Fibroblast of upper back skin (primary cell): ENCODE measurements at places on chromosomes 1 and 21.

DNA sequence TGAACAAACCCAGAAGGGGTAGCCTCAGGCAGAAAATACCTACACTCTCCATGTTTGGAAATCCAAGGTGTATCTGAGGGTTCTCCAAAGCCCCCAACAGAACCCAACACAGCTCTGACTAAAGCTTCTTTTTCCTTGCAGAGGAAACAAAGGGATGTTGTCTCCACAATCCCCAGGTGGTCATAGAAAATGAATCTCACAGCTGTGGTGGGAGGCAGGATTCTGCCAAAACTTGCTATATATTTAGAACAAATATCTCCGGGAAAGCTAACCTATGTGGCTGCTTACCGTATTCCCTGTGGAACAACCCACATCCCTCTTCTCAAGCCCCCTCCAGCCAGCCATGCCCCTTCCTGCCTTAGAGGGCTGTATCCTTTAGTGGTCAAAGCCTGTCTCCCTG is 406.1 kb downstream of the PRDM2 start:
- DNase-seq: no peak

- no peak for DNase-seq
Measured at GRCh38 chr1:6785728-6786505, 663 bp downstream of the CAMTA1 start.

- no peak for DNase-seq
Measured at GRCh38 chr21:17462276-17462981, 50.4 kb upstream of the CXADR start.

DNA sequence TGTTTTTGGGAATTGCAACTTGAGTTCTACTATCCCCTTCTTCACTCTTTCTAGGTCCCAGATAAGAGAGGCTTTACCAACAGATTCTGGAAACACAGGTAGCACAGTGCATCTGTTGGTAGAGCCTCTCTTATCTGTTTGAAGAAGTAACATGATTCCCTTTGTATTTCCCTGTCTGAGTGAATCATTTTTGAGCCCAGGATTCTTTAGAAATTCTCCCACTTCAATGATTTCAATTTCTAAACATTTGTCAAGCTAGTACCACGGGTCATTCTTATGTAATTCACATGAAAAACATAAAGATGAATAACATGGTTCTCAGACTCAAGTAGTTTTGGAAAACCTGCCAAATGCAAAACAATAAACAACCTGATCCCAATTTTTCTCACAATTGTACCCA is 72.0 kb upstream of the DUSP10 start:
- no peak for DNase-seq

GRCh38 chr1:226438007-226438406 is 30.1 kb upstream of the PARP1 start:
- no peak for DNase-seq

DNA sequence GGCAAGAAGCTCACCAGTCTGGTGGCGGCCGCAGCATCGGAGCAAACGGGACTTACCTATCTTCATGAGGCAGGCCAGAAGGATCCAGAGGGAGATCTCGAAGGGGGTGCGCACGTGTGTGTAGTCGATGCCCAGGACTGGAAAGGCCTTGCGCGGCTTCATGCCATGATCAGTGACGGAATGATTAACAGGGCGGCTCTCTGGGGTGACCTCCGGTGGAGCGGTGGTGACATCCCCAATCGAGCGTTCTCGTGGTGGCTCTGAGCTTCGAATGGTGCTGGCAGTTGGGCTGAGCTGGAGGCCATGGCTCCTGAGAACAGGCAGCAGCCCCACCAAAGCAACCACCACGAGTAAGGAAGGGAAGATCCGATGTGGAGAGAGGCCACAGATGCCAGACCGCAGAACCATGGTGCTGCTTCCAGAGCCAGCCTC is 982 bp downstream of the SLC9A1 start:
- no peak for DNase-seq

DNA sequence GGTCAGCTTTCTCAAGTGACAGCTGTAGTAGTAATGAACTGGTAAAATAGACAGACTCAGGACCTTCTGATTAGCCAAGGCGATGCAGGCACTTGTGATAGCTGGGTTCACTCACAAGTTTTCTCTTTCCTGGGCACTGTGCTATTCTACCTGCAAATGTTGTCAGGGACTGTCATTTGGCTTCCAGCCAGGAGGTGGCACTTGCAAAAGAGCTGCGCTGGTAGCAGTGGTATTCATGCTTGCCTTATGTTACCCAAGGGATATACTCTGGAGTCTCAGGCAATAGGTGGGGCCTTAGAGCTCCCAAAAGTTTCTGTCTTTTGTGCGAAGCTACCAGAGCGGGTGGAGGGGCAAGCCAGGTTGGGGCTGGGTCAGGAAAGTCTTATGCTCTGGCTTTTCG is 23.5 kb downstream of the IFI44 start:
- DNase-seq: no peak

- no peak for DNase-seq
Measured at GRCh38 chr1:163275222-163275621, 46.5 kb upstream of the NUF2 start.

DNA sequence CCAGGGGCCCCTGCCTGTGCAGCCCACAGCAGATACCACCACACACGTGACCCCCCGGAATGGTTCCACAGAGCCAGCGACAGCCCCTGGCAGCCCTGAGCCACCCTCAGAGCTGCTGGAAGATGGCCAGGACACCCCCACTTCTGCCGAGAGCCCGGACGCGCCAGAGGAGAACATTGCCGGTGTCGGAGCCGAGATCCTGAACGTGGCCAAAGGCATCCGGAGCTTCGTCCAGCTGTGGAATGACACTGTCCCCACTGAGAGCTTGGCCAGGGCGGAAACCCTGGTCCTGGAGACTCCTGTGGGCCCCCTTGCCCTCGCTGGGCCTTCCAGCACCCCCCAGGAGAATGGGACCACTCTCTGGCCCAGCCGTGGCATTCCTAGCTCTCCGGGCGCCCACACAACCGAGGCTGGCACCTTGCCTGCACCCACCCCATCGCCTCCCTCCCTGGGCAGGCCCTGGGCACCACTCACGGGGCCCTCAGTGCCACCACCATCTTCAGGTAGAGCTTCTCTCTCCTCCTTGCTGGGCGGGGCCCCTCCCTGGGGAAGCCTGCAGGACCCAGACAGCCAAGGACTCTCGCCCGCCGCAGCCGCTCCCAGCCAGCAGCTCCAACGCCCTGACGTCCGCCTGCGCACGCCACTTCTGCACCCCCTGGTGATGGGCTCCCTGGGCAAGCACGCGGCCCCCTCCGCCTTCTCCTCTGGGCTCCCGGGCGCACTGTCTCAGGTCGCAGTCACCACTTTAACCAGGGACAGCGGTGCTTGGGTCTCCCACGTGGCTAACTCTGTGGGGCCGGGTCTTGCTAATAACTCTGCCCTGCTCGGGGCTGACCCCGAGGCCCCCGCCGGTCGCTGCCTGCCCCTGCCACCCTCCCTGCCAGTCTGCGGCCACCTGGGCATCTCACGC is 51.0 kb downstream of the COL18A1 start:
- no peak for DNase-seq

DNA sequence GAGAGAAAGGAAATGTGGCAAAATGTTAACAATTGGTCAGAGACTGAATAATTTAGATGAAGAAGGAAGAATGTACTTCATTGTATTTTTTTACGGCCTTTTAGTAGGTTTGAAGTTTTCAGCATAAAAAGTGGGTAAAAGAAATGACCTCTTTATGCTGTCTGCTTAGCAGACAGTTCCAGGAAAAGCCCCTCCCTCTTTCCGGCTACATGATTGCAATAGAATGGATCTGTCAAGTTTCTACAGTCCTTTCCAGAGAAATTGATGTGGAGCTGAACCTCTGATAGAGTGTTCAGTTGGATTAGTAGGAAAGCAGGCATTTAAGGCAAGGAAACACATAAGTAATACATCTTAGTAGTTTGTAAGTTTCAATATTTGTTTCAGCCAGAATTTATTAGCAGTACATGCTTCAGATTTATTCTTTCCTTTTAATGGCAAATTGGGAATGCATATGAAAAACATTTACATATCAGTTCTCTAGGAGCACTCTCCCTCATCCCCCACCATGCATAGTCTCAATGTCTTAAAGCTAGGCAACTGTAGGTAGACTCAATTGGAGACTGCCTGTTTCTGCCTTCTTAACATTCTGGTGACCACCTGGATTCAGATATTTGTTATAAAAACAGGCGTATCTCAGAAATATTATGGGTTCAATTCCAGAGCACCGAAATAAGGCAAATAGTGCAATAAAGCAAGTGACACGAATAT is 36.4 kb downstream of the HS2ST1 start:
- no peak for DNase-seq

- no peak for DNase-seq
Measured at GRCh38 chr1:8134546-8135235, 108.6 kb upstream of the ERRFI1 start.

DNA sequence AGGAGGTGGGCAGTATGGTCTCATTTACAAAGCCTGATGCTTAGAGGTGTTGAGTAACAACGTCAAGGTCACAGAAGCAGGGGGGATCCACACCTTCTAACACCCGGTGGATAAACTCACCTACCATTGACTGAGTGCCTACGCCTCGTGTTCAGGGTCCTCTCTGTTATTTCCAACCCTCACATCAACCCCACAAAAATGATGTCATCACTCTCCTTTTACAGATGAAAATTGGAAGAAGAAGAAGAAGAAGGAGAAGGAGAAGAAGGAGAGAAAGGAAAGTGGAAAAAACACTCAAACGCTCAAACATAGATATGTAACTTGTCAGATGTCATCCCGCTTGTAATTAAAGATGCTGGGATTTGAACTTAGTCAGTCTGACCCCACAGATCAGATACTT is 653 bp upstream of the KCNN3 start:
- DNase-seq: no peak

- DNase-seq: no peak
Measured at GRCh38 chr21:14829685-14830084, 235.1 kb downstream of the NRIP1 start.

DNA sequence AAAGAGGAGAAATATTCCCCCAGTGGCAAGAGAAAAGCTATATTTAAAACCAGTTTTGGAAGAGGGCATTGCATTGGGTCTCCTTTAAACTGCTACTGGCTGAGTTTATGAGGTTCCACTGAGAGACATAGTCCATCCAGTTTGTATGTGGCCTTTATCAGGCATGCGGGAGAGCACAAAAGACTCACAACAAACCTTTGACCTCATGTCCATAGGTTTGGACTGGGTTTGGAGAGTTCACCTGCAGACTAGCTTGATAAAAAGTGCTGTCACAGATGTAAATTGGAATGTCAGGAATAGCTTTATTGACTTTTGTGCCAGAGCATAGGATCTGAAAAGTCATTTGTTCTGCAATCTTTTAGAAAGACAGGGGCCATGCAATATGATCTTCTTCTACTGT is 131.0 kb upstream of the NRIP1 start:
- no peak for DNase-seq
